ENCODE measurements at places on chromosomes 7 and 10.

DNA sequence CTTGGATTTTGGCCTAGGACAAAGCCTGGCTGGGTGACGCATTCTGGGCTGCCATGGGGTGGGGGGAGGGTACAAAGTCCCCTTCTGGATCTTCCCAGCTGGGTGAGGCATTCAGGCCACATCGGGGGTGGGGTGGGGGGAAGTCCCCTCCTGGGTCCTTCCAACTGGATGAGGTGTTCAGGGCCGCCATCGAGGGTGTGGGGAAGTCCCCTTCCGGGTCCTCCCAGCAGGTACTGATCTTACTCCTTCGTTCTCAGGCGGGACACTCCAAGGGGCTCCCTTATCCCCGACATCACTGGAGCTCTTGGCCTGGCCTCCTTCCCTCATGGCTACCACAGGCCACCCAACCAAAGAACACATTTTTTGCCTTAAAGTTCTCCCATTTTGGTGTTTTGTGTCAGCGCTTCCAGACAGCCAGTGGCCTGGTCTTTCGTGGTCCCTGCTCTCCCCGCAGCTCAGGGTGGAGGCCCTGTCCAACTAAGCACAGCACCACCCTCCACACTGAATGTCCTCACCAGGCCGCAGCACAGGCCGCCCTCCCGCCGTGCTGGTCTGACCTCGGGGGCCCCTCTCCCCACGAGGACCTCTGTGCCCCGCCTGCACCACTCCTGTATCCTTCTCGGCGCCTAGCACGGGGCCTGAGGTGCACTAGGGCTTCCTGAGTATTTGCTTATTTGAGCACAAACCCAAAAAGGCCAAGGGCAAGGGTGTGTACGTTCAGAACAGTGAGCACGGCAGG is 38.5 kb downstream of the EN2 start:
- DNase-seq = no peak

- no peak for DNase-seq
Observed at GRCh38 chr10:35259769-35260397, 76.4 kb upstream of the CCNY start.

- no peak for DNase-seq
Observed at GRCh38 chr10:29826801-29827450, 192.2 kb upstream of the SVIL start.

DNA sequence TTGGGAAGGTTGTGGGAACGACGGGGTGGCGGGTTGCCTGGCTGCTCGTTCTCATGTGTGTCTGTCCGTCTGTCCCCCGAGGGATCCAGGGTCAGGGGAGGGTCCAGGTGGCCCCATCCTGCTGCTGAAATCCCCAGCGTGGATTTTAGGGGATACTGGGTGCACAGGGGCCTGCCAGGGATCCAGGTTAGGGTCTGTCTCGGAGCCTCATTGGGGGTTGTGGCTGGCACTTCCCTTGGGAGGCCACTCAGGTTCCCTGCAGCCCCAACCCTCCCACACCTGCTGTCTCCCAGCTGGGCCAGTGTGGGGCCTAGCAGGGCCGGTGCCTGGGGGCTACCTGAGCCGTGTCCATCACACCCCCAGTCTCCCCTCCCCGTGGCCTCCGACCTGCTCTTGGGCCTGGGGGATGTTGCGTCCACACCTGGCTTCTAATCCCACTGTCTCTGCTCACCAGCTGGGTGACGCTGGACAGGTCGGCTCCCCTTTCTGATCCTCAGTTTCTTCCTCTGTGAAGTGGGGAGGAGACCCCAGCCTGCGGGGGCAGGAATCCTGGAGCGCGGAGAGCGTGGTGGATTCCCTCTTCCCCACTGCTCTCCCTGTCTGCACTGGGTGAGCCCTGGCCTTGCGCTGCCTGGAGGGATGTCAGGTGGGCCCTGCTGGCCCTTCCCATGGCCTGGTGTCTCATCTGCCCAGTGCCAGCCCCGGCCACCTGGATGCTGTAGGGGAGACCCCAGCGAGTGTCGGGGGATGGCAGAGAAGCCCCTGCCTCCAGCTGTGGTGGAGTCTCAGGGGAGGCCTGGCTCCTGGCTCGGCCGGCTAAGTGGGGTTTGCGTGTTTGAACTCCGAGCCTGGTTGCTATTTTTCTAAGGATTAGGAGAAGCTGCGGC is 81.6 kb downstream of the UNCX start:
- DNase-seq = no peak

GRCh38 chr10:99672884-99673283 is 13.6 kb downstream of the ENTPD7 start:
- no peak for DNase-seq

DNA sequence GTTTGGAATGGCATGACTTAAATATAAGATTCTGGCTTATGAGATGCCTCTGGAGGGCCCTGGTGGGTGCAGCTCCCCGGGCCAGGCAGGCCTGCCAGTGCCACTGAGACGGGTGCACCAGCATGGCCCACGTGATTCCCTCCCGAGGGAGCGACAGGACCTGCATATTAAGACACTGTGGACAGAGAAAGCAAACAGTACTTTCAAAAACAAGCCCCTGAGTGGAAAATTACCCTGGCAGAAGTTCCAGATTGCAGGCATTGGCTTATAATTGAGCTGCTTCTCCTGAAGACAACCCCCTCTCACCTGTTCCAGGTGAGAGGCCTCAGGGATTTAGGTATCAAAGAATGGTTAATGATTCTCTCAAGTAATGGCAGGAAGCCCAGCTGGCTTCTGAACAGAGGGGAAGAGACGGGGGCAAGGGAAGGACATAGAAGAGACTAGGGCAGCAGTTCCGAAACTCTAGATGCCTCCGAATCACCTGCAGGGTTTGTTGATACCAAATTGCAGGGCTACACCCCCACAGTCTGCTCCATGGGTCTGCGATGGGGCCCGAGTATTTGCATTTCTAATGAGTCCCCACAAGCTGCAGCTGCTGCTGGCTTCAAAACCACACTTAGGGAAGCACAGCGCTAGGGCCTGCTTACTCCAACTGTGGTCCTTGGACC is 66.0 kb upstream of the DOCK1 start:
- DNase-seq = no peak

DNA sequence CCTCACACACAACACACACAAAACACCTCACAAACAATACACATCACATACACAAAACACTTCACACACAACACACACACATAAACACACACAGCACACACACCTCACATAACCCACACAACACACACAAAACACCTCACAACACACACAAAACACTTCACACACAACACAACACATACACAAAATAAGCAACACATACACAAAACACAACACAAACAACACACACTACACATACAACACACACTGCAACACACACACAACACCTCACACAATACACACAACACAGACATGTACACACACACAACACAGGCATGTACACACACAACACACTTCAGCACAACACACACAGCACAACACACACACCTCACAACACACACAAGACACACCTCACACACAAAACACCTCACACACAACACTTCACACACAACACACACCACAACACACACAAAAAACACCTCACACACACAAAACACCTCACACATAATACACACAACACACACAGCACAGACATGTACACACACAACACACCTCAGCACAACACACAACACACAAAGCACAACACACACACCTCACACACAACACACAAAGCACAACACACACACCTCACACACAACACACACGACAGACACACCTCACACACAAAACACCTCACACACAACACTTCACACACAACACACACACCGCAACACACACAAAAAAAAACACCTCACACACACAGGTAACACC is 107.5 kb downstream of the TNS3 start:
- no peak for DNase-seq

DNA sequence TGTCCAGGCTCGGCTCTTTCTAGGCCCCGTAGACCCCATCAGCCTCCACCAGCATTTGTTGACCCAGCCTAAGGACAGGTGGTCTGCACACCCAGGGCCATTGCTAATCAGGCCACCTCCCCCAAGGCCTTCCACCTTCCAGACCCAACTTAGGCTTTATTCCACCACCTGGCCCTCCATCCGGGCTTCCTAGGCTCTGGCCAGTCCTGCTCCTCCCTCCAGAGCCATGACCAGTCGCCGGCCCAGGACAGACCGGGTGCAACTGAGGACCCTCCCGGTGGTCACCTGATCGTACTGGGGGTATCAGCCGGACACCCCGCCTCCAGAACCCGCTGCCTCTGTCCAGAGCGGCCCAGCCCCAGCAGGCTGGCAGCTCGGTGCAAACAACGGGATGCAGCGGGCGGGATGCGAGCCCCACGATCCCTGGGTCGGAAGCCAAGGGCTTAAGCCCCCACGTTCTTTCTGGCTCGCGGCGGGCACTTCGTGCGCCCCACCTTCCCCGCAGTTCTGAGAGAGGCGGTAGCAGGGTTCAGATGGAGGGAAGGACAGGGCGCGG is 545 bp downstream of the NACAD start:
- DNase-seq = no peak
